ENCODE measurements at places on chromosomes 2 and 18. TPM values are rescaled to one million over a fixed set of nuclear protein-coding genes. Genes with fewer than 3 reads are reported as not detected.

The RIT2 gene
- total RNA-seq = not detected

The THOC1 gene
- 17.3 TPM for total RNA-seq

The KIF3C gene
- 60.7 TPM for total RNA-seq

The HOXD8 gene
- 5.7 TPM for total RNA-seq

The ACVR1C gene
- total RNA-seq = 0.02 TPM

The DES gene
- 0.06 TPM for total RNA-seq

The ITGA4 gene
- total RNA-seq = 2.0 TPM

The TNFRSF11A gene
- 7.6 TPM for total RNA-seq

The PFN4 gene
- 1.9 TPM for total RNA-seq

The SNRNP200 gene
- total RNA-seq = 126 TPM

The NEU2 gene
- total RNA-seq = not detected

The TFPI gene
- 55.3 TPM for total RNA-seq

The ADAM17 gene
- 33.3 TPM for total RNA-seq

The AGFG1 gene
- total RNA-seq = 120 TPM

The FIGLA gene
- not detected for total RNA-seq

The SCN7A gene
- total RNA-seq = 0.01 TPM

The ZNF804A gene
- not detected for total RNA-seq

The C2orf66 gene
- total RNA-seq = 0.06 TPM

The SEPTIN10 gene
- total RNA-seq = 49.0 TPM

The CXXC1 gene
- 51.6 TPM for total RNA-seq

The CDH19 gene
- 1.1 TPM for total RNA-seq

The SERPINB11 gene
- not detected for total RNA-seq

The ARHGAP15 gene
- not detected for total RNA-seq

The FSHR gene
- not detected for total RNA-seq

The TRIM43 gene
- 0.07 TPM for total RNA-seq

The ABCB11 gene
- 0.01 TPM for total RNA-seq

The PROKR1 gene
- not detected for total RNA-seq

The NOTO gene
- total RNA-seq = not detected

The NYAP2 gene
- total RNA-seq = not detected

The DNAH6 gene
- total RNA-seq = 0.14 TPM

The SERPINB10 gene
- not detected for total RNA-seq

The TUBB8B gene
- not detected for total RNA-seq

The KIF5C gene
- 0.43 TPM for total RNA-seq

The ANKRD53 gene
- total RNA-seq = 0.11 TPM

Measured in A549 treated with CORT108297 at 1 μM for 4 hours (cell line).